Activated T-helper 1 cell treated with anti-CD3 and anti-CD28 coated beads, Interleukin-12 subunit alpha, Interleukin-12 subunit beta, Interleukin-2, Interleukin-4 antibody, amounts not matched to agents 30 ng/mL and 10 ng/mL and 1 ng/mL, durations not matched to agents 14 hours and 24 hours and 36 hours (primary cell): ENCODE measurements at places on chromosomes 5 and 9. TPM values are rescaled to one million over a fixed set of nuclear protein-coding genes. Genes with fewer than 3 reads are reported as not detected.

- no peak overlapping the region for H3K27ac ChIP-seq
- H3K4me3 ChIP-seq = no peak overlapping the region
- H3K4me1 ChIP-seq = peaks cover 24% of the 10 kb centered on the region
- no peak for DNase-seq
Measured at GRCh38 chr9:4684820-4685219, 5.5 kb downstream of the CDC37L1 start.

DNA sequence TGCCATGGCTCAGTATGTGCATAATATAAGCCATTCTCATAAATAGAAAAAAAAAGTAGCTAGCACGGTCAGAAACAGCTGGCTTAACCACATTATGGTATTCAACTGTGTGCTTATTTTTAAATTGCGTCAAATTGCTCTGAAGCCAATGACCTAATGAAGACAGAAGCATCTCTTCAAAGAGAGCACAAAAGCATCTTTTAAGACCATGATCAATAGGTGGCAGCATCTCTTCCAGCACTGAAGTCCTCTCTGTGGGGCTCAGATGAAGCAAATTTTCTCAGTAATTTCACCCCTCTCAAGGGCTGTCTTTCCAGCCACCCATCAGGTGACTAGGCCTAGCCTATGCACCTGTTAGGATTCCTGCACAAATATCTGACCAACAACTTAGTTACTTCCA is 251.4 kb downstream of the GLIS3 start:
- DNase-seq = no peak
- H3K27me3 ChIP-seq = no peaks in the 10 kb centered on the region
- no peaks in the 10 kb centered on the region for H3K36me3 ChIP-seq

DNA sequence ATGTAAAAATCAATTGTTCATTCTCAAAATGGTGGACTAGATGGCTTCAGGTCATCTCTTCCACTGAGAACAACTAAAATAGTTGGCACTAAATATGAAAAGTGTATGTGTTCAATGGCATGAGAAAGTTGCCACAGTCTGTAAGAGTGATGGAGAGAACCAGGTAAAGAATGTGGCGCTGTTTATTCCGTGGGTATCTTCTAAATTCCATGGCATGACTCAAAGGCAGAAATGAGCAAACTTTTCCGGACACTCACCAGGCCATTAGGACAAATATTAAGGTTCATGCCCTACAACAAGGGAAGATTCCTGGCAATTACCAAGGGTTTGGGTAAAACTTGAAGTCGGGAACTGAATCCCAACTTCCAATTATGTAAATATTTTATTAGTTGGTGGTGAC is 825.4 kb upstream of the CDH6 start:
- H3K36me3 ChIP-seq = no peaks in the 10 kb centered on the region
- no peaks in the 10 kb centered on the region for H3K4me1 ChIP-seq
- no peak overlapping the region for H3K4me3 ChIP-seq
- DNase-seq = no peak
- H3K27me3 ChIP-seq = no peaks in the 10 kb centered on the region

- peaks cover 47% of the 10 kb centered on the region for H3K4me1 ChIP-seq
- peak; percentile 8 for DNase-seq
- peak overlapping the region; percentile 66 for H3K27ac ChIP-seq
Measured at GRCh38 chr5:131064669-131065371, 100.2 kb downstream of the HINT1 start.

The ENTPD2 gene
- total RNA-seq = not detected in 2 replicates
